Stimulated activated CD4-positive, alpha-beta T cell treated with anti-CD3 and anti-CD28 coated beads, Interleukin-1b, Interleukin-23, amount 100 ng/mL, for 48 hours (primary cell): ENCODE measurements at places on chromosomes 3 and 15.

- DNase-seq: no peak
Measured at GRCh38 chr15:42804739-42805138, 67.8 kb upstream of the CDAN1 start.

DNA sequence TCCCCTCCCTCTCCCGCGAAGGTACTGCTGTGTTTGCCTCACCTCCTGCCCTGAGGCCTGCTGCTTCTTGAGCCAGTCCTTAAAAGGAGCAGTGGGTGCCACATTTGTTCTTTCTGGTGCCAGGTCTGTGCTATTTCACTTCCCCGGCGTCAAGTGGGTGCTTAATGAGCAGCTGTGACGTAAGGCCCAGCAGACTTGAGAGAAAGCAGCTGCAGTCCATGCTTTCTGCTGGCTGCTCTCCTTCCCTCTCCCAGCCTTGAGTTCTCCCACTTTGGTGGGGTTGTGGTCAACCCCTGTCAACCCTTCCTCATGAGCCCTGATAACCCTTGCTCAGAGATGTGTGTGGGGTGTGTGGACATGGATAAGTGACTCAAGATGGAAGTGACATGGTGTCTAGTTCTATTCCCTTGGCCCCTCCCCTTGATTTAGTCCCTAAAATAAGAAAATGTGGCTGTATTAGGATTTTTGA lies 6.9 kb downstream of the INAFM2 start:
- no peak for DNase-seq

DNA sequence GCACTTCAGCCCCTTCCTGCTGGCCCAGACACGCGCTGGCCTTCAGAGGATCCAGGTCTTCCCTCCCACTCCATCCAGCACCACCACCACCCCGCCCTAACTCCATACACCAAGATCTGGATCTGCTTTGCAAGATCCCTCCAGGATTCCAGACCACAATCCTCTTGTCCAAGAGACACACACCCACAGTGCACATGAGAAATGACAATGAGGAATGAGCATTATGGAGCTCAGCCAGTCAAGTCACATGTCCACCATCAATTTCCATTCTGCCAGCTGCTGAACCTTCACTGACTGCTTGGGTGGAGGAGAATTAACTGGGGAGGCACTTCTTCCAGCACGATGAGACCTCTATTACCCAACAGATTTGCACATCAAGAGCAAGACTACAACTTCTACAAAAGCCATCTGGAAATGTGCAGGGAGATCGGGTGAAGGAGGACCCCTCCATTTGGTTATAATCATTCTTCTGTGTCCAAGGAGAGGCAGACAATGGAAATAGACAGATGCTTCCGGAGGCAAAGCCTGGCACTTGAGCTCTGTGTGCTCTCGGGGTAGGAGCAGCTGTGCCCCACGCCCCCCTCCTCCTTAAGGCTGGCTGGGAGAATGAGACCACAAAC lies 12.3 kb upstream of the SPATA12 start:
- DNase-seq: no peak

DNA sequence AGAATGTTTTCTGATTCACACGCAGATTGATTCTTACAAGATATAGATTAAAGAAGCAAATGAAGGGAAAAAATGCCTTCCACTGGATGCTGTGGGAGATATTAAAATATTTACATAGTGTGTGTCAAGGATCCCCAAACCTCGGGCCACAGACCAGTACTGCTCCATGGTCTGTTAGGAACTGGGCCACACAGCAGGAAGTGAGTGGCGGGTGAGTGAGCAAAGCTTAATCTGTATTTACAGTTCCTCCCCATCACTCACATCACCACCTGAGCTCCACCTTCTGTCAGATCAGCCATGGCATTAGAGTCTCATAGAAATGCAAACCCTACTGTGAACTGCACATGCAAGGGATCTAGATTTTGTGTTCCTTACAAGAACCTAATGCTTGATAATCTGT lies 552.6 kb upstream of the GOLIM4 start:
- DNase-seq: no peak

DNA sequence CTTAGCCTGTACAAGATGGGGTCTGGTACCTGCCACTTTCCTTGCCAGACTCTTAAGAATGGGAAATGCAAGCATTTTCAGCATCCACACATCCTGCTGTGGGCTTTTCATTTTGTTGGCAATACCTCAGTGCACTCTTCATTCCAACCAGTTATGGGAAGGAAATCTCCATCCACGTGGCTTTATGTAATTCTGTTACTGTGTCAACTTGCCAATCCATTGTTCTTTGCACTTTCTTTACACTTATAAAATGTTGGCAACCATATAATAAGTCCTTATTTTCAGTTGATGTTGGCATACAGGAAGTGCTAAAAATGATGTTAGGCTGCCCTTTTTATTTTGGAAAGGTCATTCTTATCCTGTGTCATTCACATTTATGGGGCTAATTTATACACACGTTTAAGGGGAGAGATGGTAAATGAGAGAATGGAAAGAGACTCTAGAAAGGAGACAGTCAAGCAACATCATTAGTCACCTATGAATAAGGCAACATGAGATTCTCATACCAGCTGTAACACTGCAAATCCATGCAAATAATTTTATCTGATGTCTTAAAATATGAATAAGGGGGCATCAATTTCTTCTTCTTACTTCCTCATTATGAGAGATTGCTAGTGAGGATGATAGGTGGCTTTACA lies 238.7 kb downstream of the CHST2 start:
- no peak for DNase-seq

DNA sequence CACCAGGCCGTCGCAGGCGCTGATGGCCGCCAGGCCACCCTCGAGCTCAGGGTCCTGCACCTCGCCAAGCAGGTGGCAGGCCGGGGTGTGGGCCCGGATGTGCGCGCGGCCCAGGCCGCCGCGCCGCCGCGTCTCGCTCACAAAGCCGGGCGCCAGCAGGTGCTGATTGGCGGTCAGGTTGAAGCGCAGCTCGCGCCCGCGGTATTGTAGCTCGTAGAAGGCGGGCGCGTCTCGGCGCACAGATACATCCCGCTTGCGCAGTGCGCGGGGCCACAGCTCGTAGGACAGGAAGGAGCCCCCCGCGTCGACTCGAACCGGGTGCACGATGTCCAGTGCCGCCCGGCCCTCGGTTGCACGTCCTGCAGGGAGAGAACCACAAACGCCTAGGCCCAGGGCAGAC lies 11.1 kb downstream of the ADAMTS7 start:
- no peak for DNase-seq

GRCh38 chr3:147881933-147882332 lies 472.8 kb downstream of the ZIC1 start:
- DNase-seq: no peak

DNA sequence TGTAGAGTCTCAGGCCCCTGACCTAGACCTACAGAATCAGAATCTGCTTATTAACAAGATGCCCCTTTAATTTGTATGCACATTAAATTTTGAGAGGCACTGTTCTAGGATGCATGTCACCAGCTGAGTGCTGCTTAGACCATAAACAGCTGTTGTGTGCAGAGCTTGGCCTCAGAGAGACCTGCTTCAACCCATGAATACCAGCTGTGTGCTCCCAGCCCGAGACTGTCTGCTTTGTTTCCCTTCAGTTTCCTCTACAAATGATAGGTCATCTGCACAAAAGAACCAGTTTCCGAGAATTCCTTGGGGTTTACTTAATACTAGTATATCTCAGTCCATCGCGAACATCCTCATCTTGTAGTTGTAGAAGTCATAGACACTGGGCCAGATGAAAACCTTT lies 158.5 kb upstream of the PFN2 start:
- no peak for DNase-seq

GRCh38 chr15:88563638-88564037 lies 17.2 kb upstream of the DET1 start:
- no peak for DNase-seq

- no peak for DNase-seq
Measured at GRCh38 chr3:47592066-47592795, 13.6 kb upstream of the CSPG5 start.

DNA sequence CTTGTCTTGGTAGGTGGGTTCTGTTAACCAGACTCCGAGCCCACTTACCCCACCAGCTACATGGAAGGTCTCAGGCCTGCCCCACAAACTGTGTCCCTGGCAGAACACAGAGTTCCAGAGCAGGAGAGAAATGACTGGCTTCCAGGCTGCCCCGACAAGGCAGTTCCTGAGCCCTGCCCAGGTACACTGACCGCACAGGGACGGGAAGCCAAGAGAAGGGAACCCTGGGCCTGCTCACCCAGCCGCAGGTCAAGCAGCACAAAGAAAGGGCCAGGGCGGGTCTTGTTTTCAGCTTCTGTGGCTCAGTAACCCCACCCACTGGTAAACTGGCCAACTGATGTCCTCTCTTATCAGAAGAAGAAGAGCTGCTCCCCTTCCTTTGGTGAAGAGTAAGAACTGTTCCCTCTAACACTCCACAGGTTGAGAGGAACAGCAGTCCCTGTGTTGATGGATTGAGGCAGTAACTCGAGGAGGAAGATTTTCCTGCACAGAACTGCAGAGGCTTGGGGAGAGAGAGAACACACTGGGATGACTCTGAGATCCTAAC lies 68.4 kb downstream of the CRTC3 start:
- no peak for DNase-seq

DNA sequence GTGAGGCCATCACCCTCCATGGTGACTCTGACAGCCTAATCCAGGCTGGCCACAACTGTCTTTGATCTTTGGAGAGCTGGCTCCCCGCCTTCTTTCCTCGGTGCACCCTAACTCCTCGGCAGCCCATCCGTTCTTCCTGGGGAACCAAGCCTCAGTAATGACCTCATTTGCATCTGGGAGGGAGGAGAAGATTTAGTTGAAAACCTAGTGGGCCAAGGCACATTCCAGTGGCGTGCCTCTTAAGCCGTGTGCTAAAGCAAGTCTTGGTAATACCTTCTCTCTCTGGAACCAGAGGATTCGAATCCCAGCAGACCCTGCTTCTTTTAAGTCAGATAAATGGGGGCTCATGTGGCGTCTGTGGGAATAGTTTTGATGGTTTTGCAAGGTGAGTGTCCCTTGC lies 233.1 kb downstream of the EBLN2 start:
- no peak for DNase-seq
